B cell (primary cell): ENCODE measurements at places on chromosomes 12 and 14. TPM values are rescaled to one million over a fixed set of nuclear protein-coding genes. Genes with fewer than 3 reads are reported as not detected.

ART4 gene
- not detected in 2 replicates for total RNA-seq

DNA sequence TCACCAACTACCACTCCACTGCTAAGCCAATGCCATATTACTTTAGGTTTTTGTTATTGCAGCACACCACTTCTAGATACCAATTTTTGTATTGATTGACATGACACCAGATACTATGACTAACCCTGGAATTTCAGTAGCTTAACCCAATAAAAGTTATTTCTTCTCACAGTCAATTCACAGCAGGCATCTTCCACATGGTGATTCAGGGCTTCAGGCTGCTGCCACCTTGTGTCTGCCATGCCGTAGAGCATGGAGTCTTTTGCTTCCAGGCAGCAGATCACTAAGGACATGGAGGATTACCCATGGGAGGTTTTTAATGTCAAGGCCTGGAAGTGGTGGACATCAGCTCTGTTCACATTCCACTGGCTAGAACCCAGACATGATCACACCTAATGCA, 56.4 kb upstream of the LTA4H start:
- no peaks in the 10 kb centered on the region for H3K27me3 ChIP-seq
- no peak overlapping the region for H3K27ac ChIP-seq

MMP14 gene
- total RNA-seq = 3.5 and 5.2 TPM in 2 replicates

- DNase-seq = no peak
- H3K4me1 ChIP-seq = no peaks in the 10 kb centered on the region
- no peak overlapping the region for H3K4me3 ChIP-seq
Measured at GRCh38 chr12:117718559-117718958, 250.2 kb downstream of the KSR2 start.

- no peaks in the 10 kb centered on the region for H3K36me3 ChIP-seq
- H3K4me1 ChIP-seq = peaks cover 37% of the 10 kb centered on the region
- H3K4me3 ChIP-seq = no peak overlapping the region
- H3K27me3 ChIP-seq = no peaks in the 10 kb centered on the region
- DNase-seq = no peak
- no peak overlapping the region for H3K27ac ChIP-seq
Measured at GRCh38 chr14:68630611-68631393, 162.1 kb downstream of the ZFP36L1 start.

ADAM21 gene
- total RNA-seq = 0.24 TPM in 1 of 2 replicates, not detected in the other

GRCh38 chr14:24388474-24389179, 10.2 kb upstream of the NYNRIN start:
- no peak overlapping the region for H3K4me3 ChIP-seq
- no peaks in the 10 kb centered on the region for H3K36me3 ChIP-seq
- H3K4me1 ChIP-seq = no peaks in the 10 kb centered on the region
- no peak for DNase-seq

TMED10 gene
- total RNA-seq = 111 and 119 TPM in 2 replicates

- H3K4me1 ChIP-seq = no peaks in the 10 kb centered on the region
- DNase-seq = no peak
- H3K4me3 ChIP-seq = no peak overlapping the region
Measured at GRCh38 chr14:60915781-60916180, 65.1 kb downstream of the TRMT5 start.

C12orf60 gene
- 1.2 and 1.4 TPM in 2 replicates for total RNA-seq

NTN4 gene
- not detected in 2 replicates for total RNA-seq

DNA sequence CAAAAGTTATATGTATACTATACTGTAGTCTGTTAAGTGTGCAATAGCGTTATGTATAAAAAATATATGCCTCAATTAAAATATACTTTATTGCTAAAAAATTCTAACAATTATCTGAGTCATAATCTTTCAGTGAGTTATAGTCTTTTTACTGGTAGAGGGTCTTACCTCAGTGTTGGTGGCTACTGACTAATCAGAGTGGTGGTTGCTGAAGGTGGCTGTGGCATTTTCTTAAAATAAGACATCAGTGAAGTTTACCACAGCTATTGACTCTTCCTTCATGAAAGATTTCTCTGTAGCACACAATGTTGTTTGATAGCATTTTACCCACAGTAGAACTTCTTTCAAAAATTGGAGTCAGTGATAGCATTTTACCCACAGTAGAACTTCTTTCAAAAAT, 23.4 kb downstream of the POLR3B start:
- H3K27ac ChIP-seq = no peak overlapping the region
- DNase-seq = no peak
- no peaks in the 10 kb centered on the region for H3K4me1 ChIP-seq
- no peaks in the 10 kb centered on the region for H3K27me3 ChIP-seq
